ENCODE measurements at places on chromosomes 5 and 9. TPM values are rescaled to one million over a fixed set of nuclear protein-coding genes. Genes with fewer than 3 reads are reported as not detected.

DNA sequence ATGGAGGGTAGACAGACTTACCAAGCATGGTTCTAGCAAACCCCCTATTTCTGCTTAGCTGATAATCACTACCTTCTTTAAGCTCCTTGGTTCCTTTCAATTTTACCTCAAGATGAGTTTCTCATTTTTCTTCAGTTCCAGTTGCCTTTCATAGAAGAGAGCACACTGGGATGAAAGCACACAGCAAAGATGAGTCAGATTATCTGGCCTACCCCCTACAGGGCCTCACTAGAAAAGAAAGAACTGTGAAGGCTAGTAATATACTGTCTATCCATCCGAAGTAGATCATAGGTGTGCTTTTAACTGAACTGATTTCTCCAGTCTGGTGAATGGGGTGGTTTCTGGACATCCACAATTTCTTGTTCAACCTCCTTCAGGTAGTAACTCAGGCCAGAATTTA lies 122.5 kb downstream of the TRPM3 start:
- DNase-seq = no peak

GRCh38 chr5:143678148-143678905 lies 133.6 kb upstream of the HMHB1 start:
- no peak for DNase-seq

The SLIT3 gene
- total RNA-seq = 16.6 TPM

The SNX2 gene
- 28.8 TPM for total RNA-seq

Data from cardiac septum (tissue), 1 donor.